Activated naive CD8-positive, alpha-beta T cell treated with anti-CD3 and anti-CD28 coated beads for 36 hours (primary cell): ENCODE measurements at places on chromosomes 6 and 20. TPM values are rescaled to one million over a fixed set of nuclear protein-coding genes. Genes with fewer than 3 reads are reported as not detected.

DNA sequence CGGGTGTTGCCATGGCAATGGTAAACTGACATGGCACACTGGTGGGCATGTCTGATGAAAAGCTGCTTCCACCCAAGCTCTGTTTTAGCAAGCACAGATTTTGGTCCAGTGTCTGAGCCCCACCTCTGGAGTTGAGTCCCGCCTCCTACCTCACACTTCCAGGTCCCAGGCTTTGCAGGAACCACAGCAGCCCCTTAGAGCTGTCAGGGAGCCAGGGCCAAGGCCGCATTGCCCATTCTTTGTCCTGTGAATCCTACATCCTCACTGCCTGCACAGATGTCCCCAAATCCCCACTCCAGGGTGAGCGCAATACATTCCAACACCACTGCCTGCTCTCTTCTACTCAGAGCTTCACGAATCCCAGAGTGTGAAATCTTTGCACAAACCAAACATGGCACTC, 292.2 kb downstream of the PREX1 start:
- peaks cover 4% of the 10 kb centered on the region for H3K4me1 ChIP-seq
- peaks cover under 1% of the 10 kb centered on the region for H3K27me3 ChIP-seq
- H3K27ac ChIP-seq: no peak overlapping the region

DNA sequence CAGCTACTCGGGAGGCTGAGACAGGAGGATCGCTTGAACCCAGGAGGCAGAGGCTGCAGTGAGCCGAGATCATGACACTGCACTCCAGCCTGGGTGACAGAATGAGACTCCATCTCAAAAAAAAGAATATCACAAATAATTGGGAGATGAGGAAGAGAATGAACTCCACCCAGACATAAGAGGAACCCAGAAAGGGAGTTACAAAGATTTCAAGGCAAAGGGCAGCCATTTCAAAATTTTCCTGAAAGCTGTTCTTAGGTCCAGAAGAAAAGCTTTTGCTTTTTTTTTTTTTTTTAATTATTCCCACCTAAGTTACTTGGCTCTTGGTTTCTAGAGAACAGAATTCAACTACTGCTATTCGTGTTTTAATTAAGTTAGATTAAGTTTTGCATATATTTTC, 23.8 kb downstream of the MYB start:
- no peaks in the 10 kb centered on the region for H3K27me3 ChIP-seq
- peaks cover 47% of the 10 kb centered on the region for H3K36me3 ChIP-seq
- no peak overlapping the region for H3K4me3 ChIP-seq
- DNase-seq: no peak
- H3K27ac ChIP-seq: no peak overlapping the region
- H3K4me1 ChIP-seq: peaks cover 11% of the 10 kb centered on the region

DNA sequence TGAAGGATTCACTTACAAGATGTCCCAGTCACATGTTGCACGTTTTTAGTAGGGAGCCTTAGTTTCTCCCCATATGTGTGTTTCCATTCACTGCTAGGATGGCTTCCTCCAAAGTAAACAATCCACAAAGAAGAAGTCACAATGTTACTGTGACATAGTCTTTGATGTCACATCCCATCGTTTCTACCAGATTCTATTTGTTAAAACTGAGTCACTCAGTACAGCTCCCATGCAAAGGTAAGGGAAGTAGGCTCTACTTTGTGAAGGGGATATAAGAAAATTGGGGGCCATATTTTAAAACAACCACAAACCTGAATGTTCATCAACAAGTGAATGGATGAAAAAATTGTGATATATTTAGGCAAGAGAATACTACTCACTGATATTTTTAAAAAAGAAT, at the start of the genes OR11A1 and OR2H1:
Gene OR11A1, minus strand, starts transcription at position 101 of the 400 bp plus-strand sequence. CDS start 29,430 bp downstream, outside the sequence.
Gene OR2H1, plus strand, starts transcription at position 185 of the 400 bp plus-strand sequence. CDS start 4,615 bp downstream, outside the sequence.
- H3K4me1 ChIP-seq: no peaks in the 10 kb centered on the region
- no peak for DNase-seq
- H3K4me3 ChIP-seq: no peak within 1 kb of the TSS
- H3K27ac ChIP-seq: no peak within 1 kb of the TSS

GRCh38 chr6:36743538-36744303, 46.1 kb downstream of the RAB44 start:
- H3K4me1 ChIP-seq: no peaks in the 10 kb centered on the region
- no peaks in the 10 kb centered on the region for H3K27me3 ChIP-seq
- H3K36me3 ChIP-seq: no peaks in the 10 kb centered on the region

DNA sequence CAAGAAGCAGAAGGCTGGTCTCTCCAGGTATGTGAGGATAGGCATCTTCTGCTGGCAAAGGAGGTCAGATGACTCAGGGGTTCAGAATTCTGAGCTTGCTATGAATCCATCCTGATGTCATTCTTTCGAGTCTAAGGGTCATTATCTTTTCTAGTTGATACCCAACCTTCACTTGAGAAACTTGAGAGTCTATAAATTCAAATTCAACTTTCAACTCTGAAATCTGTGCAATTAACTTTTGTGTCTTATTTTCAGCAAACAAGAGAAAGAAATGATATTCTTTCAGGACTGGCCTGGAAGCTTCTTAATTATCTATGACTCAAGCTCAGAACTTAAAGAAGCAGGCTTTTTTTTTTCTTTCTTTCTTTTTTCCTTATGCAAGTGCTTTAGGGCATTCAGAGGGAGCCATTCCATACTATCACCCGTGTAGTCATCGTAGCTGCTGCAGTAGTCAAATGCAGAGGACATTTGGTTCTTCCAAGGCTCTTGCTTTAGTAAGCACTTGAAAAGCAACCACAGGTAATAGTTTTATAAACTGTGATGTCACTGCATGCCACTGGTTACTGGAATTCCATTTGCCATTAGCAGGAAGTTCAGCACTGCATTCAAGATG, 93.0 kb downstream of the ADTRP start:
- no peak overlapping the region for H3K27ac ChIP-seq
- H3K27me3 ChIP-seq: no peaks in the 10 kb centered on the region
- H3K4me3 ChIP-seq: no peak overlapping the region
- peaks cover 1% of the 10 kb centered on the region for H3K4me1 ChIP-seq

DNA sequence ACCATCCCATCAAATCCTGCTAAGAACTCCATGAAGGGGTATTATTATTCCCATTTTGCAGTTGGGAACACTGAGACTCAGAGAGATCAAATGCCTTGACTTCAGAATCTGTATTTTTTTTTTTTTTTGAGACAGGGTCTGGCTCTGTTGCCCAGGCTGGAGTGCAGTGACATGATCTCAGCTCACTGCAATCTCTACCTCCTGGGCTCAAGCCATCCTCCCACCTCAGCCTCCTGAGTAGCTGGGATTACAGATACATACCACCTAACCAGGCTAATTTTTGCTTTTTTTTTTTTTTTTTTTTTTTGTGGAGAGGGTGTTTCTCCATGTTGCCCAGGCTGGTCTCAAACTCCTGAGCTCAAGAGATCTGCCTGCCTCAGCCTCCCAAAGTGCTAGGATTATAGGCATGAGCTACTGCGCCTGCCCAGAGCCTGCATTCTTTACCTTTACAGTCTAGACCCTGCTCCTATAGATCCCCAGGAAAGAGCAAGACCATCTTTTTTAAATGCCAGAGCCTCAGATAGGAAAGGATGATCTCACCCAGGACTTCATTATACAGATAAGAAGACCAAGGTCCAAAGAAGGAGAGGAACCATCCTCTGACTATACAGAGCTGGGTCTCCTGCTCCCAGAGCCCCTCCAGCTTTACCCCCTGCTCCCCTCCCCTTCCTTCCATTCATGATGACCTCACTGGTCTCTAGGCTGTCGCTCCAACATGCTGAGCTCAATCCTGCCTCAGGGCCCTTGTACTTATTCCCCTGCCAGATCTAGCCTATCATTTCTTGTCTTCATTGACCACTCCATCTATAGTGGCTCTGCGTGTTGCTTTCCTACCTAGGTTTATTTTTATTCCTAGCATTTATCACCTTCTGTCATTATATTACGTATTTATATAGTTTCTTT, 138.6 kb downstream of the CEBPB start:
- H3K4me1 ChIP-seq: no peaks in the 10 kb centered on the region
- H3K27me3 ChIP-seq: peaks cover 31% of the 10 kb centered on the region
- H3K36me3 ChIP-seq: no peaks in the 10 kb centered on the region
- no peak overlapping the region for H3K4me3 ChIP-seq
- DNase-seq: no peak

- H3K36me3 ChIP-seq: no peaks in the 10 kb centered on the region
- peaks cover 6% of the 10 kb centered on the region for H3K27me3 ChIP-seq
- no peak overlapping the region for H3K4me3 ChIP-seq
Observed at GRCh38 chr6:63887002-63887751, 251.6 kb downstream of the PHF3 start.

DNA sequence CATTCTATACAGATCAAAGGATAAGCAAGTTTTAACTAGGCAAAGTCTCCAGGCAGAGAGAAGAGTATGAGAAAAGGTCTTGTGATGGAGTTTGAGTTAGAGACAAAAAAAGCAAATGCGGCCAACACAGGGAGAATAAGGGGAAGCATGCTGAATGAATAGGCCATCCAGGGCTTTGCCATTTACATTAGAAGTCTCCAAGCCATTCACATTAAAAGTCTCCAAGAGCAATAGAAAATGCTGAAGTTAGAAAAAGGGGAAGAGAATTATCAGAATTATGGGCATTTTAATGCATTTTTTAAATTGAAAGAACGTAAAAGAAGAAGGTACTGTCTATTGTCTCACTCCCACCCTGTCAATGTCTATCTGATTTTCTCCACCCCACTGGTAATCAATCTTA, 49.4 kb downstream of the PDSS2 start:
- H3K4me3 ChIP-seq: no peak overlapping the region
- no peak overlapping the region for H3K27ac ChIP-seq
- H3K4me1 ChIP-seq: peaks cover 3% of the 10 kb centered on the region
- DNase-seq: no peak

DNA sequence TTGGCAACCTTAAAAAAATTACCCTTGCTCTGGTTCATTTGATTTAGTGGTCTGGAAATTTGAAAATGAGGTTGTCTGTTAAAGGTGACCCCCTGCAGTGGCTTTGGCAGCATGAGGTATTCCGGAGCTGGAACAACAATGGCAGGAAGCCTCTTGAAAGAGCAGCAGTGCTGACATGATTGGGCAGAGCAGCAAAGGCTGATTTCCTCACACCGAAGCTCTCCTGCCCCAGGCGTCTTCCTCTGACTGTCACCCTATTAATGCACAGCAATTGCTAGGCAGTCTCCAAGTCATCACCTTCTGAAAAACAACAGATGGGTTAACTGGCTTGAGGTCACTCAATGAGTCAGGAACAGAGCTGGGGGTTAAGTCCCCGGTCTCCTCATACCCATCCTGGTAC, 241.8 kb upstream of the MMS22L start:
- DNase-seq: no peak
- no peaks in the 10 kb centered on the region for H3K36me3 ChIP-seq
- H3K4me3 ChIP-seq: no peak overlapping the region
- no peaks in the 10 kb centered on the region for H3K4me1 ChIP-seq

GRCh38 chr6:107823047-107823557, 1.0 kb downstream of the SCML4 start:
- peaks cover 71% of the 10 kb centered on the region for H3K4me1 ChIP-seq
- H3K4me3 ChIP-seq: peak overlapping the region; percentile 81
- DNase-seq: peak; percentile 72
- H3K36me3 ChIP-seq: peaks cover 2% of the 10 kb centered on the region

DNA sequence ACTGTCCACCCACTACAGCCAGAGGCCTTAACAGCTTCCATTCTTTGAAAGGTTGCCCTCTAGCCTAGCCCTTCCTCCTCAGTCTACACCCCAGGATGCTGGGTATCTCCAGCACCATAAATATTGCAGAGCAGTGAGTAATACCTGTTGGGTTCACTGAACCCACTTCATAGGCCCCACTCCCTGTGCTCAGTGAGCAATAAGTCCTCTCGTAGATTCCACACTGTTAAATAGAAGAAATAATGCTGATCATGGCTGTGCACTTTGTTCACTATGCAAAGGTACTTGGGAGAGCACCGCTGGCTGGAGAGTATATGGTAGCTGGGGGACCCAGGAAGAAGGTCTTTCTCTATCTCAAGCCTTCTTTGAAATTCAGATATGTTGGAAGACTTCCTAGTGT, 87.3 kb downstream of the RSPH3 start:
- no peaks in the 10 kb centered on the region for H3K36me3 ChIP-seq
- H3K27me3 ChIP-seq: no peaks in the 10 kb centered on the region
- DNase-seq: peak; percentile 9
- peak overlapping the region; percentile 40 for H3K27ac ChIP-seq

DNA sequence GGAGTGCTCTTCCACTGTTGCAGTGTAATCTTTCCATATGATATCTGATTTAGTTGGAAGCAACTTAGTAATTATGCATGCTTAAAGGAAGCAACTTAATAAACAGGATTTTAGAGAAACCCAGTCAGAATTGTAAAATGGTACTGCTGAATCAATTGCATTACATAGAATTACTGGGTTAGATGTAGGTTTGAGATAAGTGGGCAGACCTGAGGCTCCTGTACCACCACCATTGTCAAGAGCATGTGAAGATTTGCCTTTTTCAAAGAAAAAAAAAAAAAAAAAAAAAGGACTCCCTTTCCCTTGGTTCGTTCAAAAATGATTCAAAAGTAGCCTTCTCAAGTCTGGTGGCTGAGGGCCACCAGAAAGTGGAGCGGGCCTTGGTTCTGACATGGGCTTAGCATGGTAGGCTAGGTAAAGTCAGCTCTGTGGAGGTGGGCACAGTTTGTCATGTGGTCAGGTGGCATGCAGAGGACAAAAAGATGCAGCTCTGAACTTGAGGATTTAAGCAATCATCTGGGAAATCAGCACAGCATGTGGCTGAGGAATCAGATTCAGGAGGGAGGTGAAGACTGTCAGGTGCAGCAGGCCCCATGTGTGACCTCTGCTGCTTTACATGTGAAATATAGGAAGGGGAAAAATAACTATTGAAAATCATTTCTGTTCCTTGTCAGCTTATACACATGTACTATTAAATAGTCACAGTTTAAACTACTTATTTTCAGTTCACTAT, 32.4 kb downstream of the ARID1B start:
- H3K4me1 ChIP-seq: peaks cover 73% of the 10 kb centered on the region
- H3K27me3 ChIP-seq: no peaks in the 10 kb centered on the region
- H3K36me3 ChIP-seq: peaks cover 17% of the 10 kb centered on the region
- H3K27ac ChIP-seq: peak overlapping the region; percentile 61
- H3K4me3 ChIP-seq: peak overlapping the region; percentile 12

DNA sequence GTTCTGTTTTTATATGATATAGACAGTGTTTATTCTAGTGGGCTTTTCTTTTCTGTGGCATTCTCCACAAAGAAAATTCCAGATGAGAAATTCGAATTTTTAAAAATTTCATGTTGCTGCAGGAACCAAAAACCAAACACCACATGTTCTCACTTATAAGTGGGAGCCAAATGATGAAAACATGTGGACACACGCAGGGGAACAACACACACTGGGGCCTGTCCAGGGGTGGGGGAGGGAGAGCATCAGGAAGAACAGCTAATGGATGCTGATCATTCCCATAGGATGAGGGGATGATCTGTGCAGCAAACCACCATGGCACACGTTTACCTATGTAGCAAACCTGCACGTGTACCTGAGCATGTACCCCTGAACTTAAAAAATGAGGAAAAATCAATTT, 499.0 kb upstream of the SLC35B3 start:
- H3K4me1 ChIP-seq: no peaks in the 10 kb centered on the region
- no peak for DNase-seq
- no peak overlapping the region for H3K27ac ChIP-seq
- peaks cover 7% of the 10 kb centered on the region for H3K27me3 ChIP-seq

TNNC2 gene
- total RNA-seq: not detected

SLC22A7 gene
- not detected for total RNA-seq

ABHD16B gene
- total RNA-seq: not detected
